Daoy (cell line): ENCODE measurements at places on chromosomes 12 and 14. TPM values are rescaled to one million over a fixed set of nuclear protein-coding genes. Genes with fewer than 3 reads are reported as not detected.

Gene SLC11A2
- total RNA-seq: 49.6 and 54.3 TPM in 2 replicates

DNA sequence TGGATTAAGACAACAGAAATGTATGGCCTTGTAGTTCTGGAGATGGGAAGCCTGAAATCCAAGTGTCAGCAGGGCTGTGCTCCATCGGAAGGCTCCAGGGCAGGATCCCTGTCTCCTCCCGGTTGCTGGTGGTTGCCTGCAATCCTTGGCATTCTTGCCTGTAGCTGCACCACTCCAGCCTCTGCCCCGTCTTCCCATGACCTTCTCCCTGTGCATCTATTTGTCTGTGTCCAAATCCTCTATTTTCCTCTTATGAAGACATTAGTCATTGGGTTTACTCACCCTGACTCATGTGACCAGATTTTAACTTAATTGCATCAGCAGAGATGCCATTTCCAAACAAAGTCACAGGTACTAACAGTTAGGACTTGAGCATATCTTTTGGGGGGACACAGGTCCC is 15.1 kb downstream of the TUNAR start:
- DNase-seq: peak; percentile 85

Gene PRMT5
- 150 and 184 TPM in 2 replicates for total RNA-seq

DNA sequence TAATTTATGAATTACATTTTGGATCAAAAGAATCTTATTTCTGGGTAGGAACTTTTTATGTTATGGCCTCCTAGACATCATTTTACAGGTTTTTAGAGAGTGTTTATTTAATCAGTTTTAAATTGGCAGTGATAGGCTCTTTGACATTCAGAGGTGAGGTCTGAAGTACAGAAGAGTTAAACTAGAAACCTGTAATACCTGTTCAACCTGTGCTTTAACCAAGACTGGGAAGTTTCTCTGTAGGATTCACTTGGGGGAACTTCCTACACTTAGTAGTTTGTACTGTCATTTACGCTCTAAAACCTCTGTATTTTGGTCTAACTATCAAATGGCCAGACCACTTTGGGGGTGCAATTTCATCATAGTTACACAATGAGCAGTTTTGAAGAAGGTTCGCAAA is 35.9 kb downstream of the PLEKHA5 start:
- DNase-seq: no peak

DNA sequence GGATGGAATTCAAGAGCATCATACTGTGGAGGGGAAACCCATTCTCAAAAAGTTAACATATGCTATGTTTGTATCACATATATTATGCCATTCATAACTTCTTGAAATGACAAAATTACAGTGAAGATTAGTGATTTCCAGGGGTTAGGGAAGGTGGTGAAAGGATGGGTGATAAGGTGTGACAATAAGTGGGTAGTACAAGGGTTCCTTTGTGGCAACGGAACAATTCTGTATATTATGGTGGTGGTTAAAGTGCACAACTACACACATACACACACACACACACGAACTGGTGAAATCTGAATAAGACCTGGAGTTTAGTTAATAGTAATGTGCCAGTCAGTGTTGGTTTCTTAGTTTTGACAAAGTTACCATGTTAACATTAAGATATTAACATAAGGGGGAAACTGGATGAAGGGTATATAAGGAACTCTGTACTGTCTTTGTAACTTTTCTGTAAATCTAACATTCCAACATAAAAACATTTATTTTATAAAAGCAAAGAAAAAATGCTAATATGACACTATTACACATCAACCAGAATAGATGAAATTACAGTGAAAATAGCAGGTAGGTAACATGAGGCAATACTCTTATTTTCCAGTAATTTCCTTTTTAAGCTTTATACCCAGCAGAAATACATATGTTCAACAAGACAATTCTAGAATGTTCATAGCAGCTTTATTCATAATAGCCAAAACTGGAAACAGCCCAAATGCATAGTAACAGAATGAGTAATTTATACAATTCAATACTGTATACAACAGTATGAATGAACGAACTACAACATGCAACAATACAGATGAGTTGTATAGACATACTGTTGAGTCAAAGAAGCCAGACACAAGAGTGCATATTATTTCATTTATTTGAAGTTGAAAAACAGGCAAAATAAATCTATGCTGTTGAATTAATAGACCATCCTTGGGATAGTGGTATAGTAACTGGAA is 44.0 kb upstream of the OR5AU1 start:
- DNase-seq: no peak

DNA sequence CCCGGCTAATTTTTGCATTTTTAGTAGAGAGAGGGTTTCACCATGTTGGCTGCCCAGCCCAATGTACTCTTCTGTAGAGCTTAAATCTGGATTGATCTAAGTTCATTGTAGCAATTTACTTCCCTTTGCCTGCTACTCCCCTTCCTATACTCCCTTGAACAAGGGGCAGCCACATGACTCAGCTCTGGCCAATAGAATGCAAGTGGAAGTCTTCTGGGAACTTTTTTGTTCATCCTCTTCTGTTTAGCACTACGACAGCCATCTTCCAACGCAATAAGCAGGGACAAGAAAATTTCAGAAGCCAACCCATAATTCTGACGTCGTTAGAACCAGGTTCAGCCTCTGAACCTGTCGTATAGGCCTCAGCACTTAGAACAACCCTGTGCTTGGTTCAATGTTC is 6.4 kb upstream of the RAD52 start:
- no peak for DNase-seq

DNA sequence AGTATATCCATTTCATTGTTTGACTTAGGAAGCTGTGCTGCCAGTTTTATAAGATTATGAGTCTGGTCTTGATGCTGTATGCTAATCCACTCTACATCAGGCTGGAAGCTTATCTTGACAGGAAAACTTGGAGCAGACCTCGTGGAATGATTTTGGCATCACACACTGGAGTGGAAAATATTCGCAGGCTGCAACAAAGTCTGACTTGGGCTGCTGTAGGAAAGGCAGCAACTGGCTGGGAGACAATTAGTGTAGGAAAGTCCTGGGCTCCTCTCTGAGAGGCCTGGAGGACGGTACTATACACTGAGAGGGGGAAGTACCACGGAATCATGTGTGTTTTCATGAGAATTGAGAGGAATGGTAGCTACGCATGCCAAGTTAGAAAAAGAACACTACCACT is 383.7 kb downstream of the ETNK1 start:
- DNase-seq: no peak

GRCh38 chr12:131699434-131699833 is 11.5 kb upstream of the SFSWAP start:
- DNase-seq: no peak

- no peak for DNase-seq
Measured at GRCh38 chr12:45477526-45477925, 252.0 kb upstream of the ARID2 start.

DNA sequence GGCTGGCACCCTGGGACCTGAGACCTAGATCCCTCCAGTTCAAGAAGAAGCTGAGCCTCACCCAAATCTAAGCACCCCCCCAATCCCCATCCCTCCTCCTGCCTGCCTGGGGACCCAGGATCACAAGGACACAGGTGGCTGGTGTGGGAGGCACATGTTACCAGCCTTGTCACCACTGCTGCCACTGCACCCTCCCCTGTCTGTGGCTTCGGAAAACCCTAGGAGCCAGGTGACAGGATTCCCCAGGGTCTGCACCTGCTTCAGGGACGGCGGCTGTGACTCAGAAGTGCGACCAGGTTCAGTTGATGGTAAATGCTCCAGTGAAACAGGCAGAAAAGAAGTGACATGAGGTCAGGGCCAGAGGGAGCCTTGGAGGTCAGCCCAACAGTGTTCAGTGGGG is 62.8 kb upstream of the FAM222A start:
- DNase-seq: no peak
